ENCODE measurements at places on chromosomes 3 and 15.

- DNase-seq, result no peak
Measured at GRCh38 chr15:41919954-41920538, 26.2 kb upstream of the SPTBN5 start.

DNA sequence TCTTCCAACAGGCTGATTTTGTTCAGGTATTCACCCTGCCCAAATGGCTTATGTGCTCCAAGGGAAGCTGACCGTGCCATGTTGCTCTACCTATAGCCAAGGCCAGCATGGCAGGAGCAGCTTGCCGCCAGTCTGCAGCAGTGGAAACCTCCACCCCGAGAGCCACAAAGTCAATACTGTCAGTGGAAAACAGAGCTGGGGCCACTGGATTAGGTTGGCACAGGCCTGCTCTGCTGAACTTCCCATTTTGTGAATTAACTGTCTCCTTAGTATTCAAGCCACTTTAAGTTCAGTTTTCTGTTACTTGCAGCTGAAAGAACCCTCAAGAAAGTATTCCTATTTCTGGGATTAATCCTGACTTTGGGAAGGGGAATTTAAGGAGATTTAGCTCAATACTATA, 63.8 kb upstream of the XCR1 start:
- DNase-seq, result no peak

DNA sequence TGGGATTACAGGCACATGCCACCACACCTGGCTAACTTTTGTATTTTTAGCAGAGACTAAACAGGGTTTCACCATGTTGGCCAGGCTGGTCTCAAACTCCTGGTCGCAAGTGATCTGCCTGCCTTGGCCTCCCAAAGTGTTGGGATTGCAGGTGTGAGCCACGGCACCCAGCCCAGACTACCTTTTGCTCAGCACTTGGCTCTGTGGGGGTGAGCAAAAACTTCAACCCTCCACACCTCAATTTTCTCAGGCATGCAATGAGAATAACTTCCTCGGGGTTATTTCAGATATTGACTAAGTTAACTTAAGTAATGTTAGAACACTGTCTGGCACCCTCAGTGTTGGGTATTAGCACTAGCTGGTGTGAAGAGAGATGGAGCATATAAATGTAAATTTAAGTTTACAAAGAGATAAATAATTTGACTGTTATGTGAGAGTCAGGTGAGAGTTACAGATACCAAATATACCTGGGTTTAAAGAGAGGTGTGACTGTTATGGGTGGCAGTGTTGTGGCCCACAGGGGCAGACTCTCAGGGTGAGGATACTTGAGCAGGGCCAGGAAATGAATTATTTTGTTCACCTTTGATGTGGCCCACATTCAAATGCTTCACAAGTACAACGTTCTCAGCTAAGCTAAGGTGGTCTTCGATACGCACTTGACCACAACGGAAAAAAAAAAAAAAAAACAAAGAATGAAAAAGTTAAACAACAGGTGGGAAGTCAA, 29.0 kb downstream of the CPOX start:
- no peak for DNase-seq

GRCh38 chr3:115100806-115101205, 46.3 kb downstream of the ZBTB20 start:
- no peak for DNase-seq

DNA sequence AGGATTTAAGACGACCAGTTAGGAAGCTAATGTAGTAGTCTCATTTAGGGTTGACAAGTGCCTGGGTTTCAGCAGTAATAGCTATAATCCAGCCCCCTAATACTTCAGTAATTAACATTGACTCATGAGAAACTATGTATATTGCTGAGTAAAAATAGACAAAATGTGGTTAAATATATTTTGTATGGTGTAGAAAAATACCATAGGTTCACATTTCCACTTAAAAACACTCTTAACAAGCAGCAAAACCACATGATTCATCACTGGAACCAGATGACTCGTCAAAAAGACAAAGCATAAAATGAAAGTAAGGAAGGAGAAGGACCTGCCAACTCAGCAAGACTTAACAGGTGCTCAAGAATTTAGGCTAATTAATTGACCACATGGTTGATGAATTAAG, 288.9 kb downstream of the EFHB start:
- DNase-seq, result no peak

DNA sequence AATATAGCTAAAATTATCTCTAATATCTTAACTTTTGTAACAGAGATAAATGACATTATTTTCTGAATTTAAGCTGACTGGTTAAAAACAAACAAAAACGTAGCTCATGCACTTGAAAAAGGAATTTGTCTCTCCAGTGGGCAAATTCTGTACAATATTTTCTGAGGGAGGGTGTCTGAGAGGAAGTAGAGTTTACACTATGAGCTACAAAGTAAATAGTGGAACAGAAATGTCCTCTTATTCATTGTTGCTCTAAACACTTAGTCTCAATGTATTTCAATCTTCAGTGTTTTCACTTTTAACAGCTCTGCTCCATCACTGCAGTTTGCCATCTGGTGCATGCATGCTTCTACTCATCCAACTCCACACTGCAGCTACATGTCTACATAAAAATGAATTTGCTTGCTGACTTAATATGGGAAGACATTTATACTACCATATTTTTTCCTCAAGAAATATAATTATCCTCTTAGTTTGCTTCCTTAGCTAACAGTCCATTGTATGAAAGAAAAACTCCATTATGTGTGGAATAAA, 817.4 kb upstream of the LMCD1 start:
- DNase-seq, result no peak

- DNase-seq, result no peak
Measured at GRCh38 chr3:140051019-140051957, 116.3 kb downstream of the CLSTN2 start.

GRCh38 chr3:101383156-101383575, 62.8 kb upstream of the IMPG2 start:
- DNase-seq, result no peak

GRCh38 chr3:189631409-189631808, 220 bp downstream of the TP63 start:
- DNase-seq, result no peak

GRCh38 chr15:34753236-34753894, 1.4 kb downstream of the GJD2 start:
- no peak for DNase-seq

- DNase-seq, result no peak
Measured at GRCh38 chr15:38708672-38709180, 144.1 kb upstream of the RASGRP1 start.

GRCh38 chr15:65819563-65819960, 27.5 kb upstream of the DENND4A start:
- peak; percentile 84 for DNase-seq

DNA sequence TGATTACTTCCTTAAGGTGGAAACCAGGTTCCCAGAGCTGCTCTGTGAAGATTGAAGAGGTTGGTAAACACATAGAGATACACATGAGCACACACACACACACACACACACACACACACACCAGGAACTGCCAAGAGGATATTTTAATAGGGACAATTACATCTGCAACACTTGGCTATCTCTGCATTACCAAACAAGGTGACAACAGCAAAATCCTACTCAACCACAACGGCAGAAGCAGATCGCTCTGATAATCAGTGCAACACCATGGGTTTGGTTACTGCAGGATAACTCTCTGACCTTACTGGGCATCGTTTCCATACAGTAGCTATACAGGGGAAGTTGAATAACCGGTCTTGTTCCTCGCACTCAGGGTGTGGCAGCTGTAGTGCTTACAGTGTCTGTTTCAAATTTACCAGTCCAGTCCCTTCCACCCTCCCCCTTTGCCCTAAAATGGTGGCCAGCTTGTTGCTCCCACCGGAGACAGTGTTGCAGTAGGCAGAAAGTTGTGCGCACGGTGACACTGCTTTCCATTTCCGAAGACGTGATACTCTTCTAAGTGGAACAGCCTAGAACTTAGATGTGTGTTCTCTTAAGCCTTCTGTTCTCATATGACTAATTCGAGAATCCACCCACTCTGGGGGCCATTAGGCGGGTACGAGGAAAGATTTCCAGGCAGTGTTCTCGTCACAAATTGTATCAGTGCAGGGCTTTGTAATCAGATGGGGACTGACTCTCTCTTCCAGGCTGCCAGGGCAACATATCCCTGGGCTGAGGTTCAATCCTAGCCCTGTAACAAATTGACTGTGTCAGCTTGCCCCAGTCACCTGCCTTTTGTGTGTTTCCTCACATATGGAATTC, 176.2 kb downstream of the P3H2 start:
- no peak for DNase-seq

DNA sequence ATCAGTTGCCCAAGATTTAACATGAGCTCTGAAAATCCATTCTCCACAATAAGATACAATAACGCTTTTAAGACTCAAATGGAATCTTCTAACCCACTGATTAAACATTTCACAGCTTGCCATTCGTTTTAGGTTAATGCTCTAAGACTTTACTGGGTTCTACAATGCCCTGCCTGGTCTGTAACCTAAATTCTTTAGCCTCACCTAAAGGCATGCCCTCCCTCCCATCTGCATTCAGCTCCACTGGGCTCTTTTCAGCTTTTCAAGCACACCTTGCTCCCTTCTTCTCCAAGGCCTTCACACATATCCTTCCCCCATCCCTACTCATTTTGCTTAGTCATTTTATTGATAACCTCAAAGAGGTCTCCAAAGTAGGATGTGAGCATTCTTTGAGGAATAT, 290.9 kb downstream of the LSAMP start:
- DNase-seq, result no peak

DNA sequence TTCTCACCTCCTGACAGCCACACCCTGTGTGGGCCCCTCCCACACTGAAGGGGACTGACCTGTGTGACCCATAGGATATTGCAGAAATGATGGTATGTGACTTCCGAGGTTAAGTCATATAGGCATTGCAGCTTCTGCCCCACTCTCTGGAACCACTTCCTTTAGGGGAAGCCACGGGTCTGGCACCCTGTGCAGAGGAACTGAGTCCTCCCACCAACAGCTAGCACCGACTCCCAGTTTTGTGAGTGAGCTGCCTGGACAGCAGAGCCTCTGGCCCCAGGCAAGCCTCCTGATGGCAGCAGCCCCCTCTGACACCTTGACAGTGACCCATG, 24.6 kb upstream of the SLC6A6 start:
- DNase-seq, result no peak

- DNase-seq, result no peak
Measured at GRCh38 chr15:42608110-42608531, 32.7 kb downstream of the STARD9 start.

DNA sequence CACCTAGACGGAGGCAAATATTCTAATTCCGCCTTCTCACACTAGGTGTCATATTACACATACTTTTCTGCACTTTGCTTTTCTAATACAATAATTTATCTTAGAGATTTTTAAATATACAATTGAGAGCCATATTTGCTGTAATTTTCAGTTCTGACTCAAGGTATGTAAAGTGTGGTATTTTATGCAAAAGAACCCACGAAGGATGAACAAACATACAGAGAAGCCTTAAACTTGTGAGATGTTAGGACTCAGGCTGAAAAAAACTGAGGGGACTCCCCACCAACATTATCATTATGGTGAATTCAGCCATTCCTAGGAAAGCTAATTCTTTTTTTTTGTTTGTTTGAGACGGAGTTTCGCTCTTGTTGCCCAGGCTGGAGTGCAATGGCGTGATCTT, 9.6 kb downstream of the ZBTB11 start:
- no peak for DNase-seq

DNA sequence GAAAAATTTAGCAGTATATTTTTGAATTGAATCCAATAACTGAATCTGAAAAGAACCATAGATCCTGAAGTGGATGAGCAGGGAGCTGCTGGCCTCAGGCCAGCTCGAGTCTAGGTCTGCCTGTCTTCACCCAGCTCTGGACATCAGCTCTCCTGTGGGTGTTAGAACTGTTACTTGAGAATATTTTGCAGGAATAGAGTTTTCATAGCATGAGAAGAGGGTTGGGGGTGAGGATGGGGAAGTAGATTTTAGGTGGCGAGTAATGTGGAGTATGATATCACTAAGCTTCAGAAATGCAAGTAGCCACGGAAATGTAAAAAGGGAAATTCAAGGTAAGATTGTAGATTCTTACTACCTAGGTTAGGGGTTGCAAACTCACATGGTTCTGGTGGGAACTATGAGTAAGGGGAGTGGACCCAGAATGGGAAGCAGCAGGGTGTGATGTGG, 6.2 kb downstream of the RAB8B start:
- DNase-seq, result no peak

- no peak for DNase-seq
Measured at GRCh38 chr3:101890716-101891115, 41.4 kb downstream of the NFKBIZ start.

Measured in hematopoietic multipotent progenitor cell treated with erythropoietin and hydrocortisone succinate and interleukin-3 and kit ligand, for 15 days (in vitro differentiated cells).